ENCODE measurements at places on chromosomes 12 and 14. TPM values are rescaled to one million over a fixed set of nuclear protein-coding genes. Genes with fewer than 3 reads are reported as not detected.

The DACT1 gene
- total RNA-seq: 18.8 TPM

The AQP6 gene
- 0.05 TPM for total RNA-seq

The KCNJ8 gene
- 32.0 TPM for total RNA-seq

The PDE3A gene
- total RNA-seq: 52.8 TPM

- no peak for DNase-seq
Observed at GRCh38 chr14:99838639-99839134, 45.5 kb downstream of the EML1 start.

DNA sequence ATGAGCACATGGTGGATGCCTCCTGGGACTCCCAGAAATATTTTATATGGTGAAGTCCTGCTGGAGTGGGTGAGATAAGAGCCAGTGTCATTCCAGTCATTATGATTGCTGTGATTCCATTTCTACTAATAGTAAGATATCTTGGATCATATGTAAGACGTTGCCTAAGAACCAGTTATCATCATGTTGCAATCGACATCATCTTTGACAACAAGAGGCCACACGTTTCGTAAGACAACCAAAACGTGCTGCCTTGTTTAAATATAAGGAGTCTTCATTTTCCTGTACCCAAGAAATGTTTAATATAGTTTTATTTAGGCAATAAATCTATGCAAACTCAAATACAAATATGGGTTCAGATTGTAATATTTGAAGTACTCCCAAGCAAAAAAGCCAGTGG lies 58.4 kb downstream of the SPTSSA start:
- DNase-seq: no peak

DNA sequence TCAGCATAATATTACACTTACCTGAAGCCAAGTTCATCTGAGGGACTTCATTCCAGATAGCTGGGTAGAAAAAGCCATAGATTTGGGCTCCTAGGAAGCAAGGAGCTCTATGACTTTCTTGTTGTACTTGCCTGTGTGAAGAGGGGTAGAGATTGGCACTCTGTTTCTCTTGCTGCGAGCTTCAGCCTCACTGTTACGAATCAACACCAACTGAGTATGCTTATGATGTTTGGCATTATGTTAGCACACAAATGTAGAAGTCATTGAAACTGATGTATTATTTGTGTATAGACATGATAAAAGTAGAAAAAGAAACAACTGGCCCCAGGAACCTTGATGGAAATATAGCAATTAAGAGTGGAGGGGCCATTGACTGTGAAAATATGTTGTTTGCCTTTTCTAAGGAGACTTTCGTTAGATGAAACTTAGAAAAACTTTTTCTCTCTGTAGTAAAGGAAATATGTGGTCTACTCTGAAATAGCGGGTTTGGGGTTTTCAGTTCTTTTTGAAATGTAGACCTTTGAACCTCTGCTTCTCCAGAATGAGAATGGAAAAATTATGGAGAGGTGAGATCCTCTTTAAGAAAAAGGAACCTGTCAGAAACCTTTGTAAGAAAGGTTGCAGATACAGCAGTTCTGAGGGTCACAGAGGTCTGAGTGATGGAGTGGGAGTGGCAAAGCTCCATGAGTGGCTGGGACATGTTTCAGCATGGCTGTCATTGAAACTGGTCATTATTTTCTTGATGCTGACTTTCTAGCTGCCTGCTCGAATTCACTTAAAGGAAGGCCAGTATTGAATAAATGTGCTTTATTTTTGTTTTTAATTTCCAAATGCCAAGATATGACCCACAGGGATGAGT lies 159.9 kb downstream of the GCH1 start:
- DNase-seq: no peak

- DNase-seq: no peak
Observed at GRCh38 chr12:118354903-118355302, 17.8 kb downstream of the TAOK3 start.

DNA sequence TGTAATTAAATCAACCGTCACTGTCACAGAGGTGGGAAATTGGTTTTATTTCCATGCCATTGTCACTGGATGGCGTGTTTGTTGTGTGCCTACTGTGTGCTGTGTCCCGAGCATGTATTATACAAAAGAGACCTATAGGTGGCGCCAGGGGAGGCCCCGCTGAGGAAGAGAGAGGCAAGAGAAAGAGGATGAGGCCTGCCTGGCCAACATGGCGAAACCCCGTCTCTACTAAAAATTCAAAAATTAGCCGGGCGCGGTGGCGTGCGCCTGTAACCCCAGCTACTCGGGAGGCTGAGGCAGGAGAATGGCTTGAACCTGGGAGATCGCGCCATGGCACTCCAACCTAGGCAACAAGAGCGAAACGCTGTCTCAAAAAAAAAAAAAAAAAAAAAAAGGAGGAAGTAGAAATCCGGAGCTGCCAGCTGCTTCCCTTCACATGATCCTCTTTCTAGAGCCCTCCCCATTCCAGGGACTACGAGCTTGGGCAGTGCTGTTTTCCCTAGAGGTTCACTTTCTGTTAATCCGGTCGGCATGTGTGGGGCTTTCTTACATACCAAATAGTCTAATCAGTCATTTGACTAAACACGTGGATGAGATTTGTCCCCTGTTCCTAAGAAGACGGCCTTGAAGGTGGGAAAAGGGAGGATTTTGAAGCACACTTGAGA lies 6.4 kb upstream of the CCDC175 start:
- no peak for DNase-seq

All from posterior vena cava (tissue), 2 donors.